ENCODE measurements at places on chromosomes 11 and 22. TPM values are rescaled to one million over a fixed set of nuclear protein-coding genes. Genes with fewer than 3 reads are reported as not detected.

The PRRG4 gene
- 2.6 TPM for total RNA-seq

The SAA4 gene
- not detected for total RNA-seq

The KCTD14 gene
- total RNA-seq: 10.0 TPM

The PNPLA5 gene
- not detected for total RNA-seq

The FERMT3 gene
- not detected for total RNA-seq

The ADAMTS15 gene
- total RNA-seq: 7.1 TPM

The MYRF gene
- total RNA-seq: 7.4 TPM

The TOMM22 gene
- 162 TPM for total RNA-seq

The CCDC89 gene
- not detected for total RNA-seq

The SIRT3 gene
- 24.4 TPM for total RNA-seq

The PGA4 gene
- not detected for total RNA-seq

The PANX3 gene
- not detected for total RNA-seq

The FAT3 gene
- 2.7 TPM for total RNA-seq

The TMPRSS6 gene
- not detected for total RNA-seq

The PDGFB gene
- total RNA-seq: 37.3 TPM

The DDX6 gene
- total RNA-seq: 26.7 TPM

The FZD4 gene
- total RNA-seq: 0.17 TPM

The P2RX3 gene
- not detected for total RNA-seq

The RIMBP3C gene
- total RNA-seq: 3.6 TPM
